ENCODE measurements at places on chromosomes 16 and 17.

- no peak for DNase-seq
Observed at GRCh38 chr17:27082023-27082774, 211.7 kb upstream of the WSB1 start.

DNA sequence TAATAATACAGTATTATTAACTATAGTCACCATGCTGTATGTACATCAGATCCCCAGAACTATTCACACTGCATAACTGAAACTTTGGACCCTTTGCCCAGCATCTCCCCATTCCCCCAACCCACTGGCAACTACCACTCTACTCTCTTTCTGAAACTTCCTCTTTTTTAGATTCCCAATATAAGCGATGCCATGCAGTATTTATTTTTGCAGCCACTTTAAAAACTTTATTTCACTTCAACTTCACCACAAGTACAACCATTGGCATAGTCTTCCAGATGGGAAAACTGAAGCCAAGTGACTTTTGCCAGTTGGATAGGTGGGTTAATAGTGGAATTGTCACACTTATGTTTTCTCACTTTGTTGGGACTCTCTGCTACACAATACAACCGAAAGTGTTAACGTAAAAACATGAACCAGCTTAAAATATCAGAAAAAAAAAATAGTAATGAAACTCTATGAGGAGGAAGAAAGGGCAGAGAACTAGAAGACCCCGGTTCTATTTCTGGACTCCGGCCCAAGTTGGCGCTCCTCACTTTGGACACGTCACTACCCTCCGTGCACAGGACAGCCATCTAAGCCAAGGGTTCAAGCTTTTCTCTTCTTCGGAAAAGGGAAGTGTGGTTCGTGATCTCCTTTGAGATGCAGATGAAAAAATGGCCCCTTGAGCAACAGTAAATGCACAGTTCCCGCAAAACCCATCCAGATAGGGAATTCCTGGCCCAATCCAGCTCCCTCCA, 743 bp downstream of the SHCBP1 start:
- DNase-seq = no peak

- no peak for DNase-seq
Observed at GRCh38 chr16:79795556-79795955, 195.0 kb upstream of the MAF start.

GRCh38 chr16:86120201-86121192, 221.5 kb downstream of the IRF8 start:
- no peak for DNase-seq

DNA sequence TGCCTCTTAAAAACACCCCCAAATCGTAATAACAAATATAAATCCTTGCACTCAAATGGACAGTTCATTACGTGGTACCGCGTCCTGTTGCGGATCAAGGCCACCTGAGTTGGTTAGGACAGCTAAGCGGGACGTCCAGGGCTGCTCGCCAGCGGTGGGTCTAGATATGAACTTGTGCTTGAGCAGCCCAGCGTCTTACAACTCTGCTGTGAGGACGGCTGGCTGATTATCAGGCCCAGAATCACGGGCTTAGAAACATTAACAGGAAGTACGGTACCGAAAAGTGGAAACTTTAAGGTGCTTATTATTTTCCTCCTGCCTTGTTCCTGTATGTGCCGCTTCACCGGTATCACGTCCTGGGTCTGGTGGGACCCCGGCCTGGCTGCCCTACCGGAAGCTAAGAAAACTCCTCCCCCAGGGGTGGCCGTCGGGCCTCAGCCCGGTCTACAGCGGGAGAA, 832 bp upstream of the SRRM2 start:
- DNase-seq = peak; percentile 83

DNA sequence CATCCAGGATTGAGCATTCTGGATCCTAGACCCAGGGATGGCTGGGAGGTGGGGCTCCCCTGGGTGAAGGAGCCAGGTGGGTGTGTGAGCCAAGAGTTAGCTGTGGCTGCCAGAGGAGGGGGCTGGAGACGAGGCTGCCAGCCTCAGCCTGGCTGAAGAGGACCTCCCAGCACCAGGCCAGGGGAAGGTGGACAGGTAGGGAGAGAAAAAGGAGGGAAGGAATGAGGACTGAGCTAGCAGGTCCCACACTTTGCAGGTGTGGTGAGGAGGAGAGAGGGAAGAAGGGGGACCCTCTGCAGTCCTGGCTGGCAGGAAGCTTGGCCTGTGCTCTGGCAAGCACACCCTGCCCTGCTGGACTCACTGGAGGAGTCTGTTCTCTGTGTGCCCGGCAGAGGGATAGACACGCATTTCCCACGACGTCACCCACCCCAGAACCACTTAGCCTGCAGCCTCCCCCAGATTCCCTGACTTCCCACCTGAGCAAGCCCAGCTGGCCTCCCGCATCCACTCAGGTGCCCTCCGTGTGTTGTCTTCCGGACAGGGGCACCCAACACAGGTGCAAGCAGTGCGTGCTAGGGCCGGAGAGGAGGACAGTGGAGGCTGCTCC, 42.0 kb downstream of the SOCS3 start:
- DNase-seq = no peak

GRCh38 chr16:80586476-80586875, 45.7 kb downstream of the DYNLRB2 start:
- no peak for DNase-seq

DNA sequence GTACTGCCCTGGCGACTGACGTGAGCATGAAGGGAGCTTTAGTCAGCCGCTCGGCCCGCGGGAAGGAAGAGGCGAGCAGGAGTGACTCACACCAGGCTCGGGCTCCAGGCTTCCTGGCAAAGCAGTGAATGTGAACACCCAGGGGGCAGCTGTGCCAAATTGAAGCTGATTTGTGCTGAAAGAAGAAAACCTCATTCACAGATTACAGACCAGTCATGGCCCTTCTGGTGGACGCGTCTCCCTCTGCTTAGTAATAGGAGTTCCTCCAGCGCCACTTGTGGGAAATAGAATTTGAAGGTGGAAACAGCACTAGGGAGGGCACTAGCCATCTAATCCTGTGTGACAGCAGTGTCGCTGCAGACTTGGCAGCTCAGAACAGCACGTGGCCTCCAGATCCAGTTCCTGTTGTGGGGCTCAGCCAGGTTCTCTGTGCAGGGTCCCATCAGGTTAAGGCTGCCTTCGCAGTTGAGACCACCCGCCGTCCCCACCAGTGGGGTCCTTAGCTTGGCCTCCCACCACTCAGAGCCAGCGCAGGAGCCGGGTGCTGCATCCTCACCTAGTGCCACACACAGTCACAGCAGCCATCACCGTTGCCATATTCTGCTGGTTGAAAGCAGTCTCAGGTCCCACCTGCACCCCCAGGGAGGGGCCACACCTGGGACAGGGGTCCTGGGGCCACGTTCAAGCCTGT, 164.5 kb upstream of the CHMP6 start:
- DNase-seq = peak; percentile 87

GRCh38 chr17:42133461-42134041, 10.9 kb downstream of the HSPB9 start:
- peak; percentile 82 for DNase-seq

DNA sequence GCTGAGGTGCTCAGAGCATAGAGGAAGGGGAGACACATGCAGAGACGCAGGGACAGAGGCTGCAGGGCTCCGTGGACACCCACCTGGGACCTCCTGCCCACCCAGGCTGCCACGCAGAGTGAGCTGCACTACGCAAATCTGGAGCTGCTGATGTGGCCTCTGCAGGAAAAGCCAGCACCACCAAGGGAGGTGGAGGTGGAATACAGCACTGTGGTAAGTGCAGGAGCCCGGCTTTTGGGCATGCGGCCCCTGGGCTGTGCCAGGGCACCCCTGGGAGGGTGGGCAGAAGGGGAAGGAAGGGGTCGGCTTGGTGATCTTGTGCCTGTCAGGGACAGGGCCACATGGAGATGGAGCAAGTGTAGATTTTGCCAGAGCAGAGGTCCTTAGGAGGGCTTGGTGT, 15.2 kb downstream of the CD300A start:
- DNase-seq = no peak

- no peak for DNase-seq
Observed at GRCh38 chr17:80691784-80692183, 147.1 kb downstream of the RPTOR start.

DNA sequence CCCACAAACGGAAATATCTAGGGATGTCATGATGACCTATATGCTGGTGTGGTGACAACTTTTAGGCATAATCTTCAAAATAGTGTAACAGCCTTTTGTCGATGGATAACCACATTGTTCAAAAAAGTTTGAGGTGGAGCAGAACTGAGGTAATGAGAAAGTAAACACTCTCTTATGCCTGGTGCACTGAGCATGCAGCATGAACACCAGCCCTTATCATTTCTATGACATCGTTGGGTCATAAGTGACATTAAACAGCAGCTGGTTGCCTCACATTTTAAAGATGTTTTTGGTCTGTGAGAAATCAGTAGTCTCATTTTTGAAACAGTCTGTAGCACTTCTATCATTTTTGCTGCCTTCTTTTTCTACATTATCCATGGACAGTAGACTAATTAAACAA, 1.8 kb downstream of the KRT23 start:
- DNase-seq = no peak

DNA sequence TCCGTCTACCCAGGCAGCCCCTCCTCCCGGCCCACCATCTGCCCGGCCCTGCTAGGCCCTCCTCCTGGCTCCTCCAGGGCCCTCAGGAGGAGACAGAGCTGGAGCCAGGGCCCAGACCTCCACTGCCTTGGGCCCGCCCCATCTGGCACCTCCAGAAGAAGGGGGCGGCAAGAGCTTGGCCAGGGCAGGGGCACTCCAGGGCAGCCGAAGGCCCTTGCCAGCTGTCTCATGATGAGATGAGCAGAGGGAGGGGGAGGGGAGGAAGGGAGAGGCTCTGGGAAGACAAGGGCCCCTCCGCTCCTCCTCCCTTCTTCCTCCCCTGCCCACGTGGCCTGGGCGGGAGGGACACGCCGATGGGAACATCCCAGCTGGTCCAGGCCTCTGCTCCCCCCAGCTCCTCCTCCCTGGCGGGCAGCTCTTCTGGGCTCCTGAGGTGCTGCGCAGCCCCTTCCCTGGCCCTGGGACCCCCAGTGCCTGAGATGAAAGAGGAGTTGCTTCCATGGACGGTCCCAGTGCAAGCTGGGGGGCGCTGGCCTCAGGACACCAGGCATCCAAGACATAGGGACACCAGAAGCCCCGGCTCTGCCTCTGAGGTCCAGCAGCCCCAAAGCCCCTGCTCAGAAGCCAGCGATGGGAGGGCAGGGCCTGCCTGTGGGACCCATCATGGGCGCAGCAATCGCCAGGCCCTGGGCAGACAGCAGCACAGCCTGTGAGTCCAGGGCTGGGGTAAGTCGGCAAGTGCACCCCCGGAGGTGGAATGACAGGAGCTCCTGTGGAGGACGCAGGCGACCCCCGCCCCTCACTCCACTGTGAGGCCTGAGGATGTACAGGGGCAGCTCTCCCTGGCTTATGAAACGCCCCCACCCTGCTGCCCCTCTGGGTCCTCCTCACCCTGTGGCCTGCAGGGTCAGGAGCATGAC, 23.6 kb upstream of the ENPP7 start:
- DNase-seq = no peak

DNA sequence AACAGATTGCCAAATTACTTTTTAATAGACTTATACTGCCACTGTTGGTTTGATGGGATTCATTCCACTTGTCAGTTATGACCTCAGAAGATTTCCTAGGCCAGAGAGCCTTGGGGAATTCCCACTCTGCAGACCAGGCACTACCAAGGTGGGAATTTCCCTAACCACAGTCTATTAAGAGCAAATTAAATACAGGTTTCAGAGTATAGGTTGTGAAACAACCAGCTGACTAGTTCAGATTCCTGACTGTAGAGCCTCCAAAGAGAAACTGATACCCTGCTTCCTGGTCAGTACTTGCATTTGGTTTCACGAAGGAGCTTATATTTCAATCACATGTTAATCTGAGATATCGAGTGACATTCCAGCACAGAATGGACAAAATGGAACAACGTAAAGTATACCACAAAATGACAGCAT, 186.5 kb downstream of the STX8 start:
- no peak for DNase-seq

GRCh38 chr17:45276031-45276430, 14.1 kb upstream of the SPATA32 start:
- DNase-seq = no peak

DNA sequence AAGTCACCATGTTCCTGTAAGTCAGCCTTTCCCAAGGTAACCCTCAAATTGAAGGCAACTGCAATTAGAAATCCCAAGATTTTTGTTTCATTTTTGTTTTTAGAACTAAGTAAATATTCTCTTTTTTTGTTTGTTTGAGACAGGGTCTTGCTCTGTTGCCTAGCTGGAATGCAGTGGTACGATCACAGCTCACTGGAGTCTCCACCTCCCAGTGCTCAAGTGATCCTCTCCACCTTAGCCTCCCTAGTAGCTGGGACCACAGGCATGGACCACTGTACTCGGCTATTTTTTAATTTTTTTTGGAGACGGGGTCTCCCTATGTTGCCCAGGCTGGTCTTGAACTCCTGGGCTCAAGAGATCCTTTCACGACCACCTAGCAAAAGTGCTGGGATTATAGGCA, 10.6 kb upstream of the LRRC59 start:
- DNase-seq = no peak

GRCh38 chr16:2881783-2882649, 999 bp upstream of the FLYWCH2 start:
- peak; percentile 56 for DNase-seq

DNA sequence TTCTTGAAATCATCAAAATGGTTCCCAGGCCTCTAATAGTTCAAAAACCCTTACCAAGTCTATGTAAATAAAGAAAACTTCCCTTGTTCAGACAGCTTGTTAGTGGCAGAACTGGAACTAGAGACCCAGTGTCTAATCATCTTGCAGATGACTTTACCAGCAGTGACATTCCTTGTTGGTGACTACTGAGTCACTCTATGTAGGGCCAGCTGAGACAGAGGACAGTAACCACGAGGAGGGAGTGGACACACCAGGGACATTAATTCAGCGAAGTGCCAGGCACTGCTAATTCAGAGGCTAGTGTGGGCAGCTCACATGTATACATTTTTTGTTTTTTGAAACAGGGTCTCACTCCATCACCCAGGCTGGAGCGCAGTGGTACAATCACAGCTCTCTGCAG, 6.1 kb upstream of the HEATR3 start:
- no peak for DNase-seq

GRCh38 chr17:65523411-65523810, 38.0 kb downstream of the AXIN2 start:
- no peak for DNase-seq

GRCh38 chr17:82018152-82018988, 4.3 kb downstream of the CENPX start:
- no peak for DNase-seq

DNA sequence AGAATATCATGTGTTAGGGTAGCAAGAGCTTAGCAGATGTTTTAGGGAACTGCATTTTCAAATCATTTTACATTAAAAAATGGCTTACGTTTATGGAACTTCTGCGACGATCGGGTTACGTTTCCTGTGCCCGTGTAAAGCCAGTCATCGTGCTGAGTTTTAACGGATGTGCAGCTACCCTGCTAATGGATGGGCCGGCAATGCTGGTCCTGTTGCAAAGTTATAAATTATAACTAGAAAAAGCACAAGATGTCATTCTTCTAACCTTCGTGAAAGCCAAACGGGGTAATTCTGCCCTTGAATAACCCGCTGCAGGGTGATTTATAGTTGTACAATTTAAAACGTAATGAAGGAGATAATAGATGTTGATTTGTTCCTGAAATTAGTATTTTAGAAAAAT, 339.2 kb downstream of the WWOX start:
- DNase-seq = no peak
